Aortic smooth muscle cell (primary cell): ENCODE measurements at places on chromosomes 2 and 18. TPM values are rescaled to one million over a fixed set of nuclear protein-coding genes. Genes with fewer than 3 reads are reported as not detected.

Gene ASIC4
- 0.12 TPM in 1 of 2 replicates, not detected in the other for total RNA-seq

Gene PPIL3
- total RNA-seq: 50.3 and 57.8 TPM in 2 replicates

Gene RNU2-63P
- total RNA-seq: 33.8 TPM in 1 of 2 replicates, not detected in the other

Gene SOCS6
- total RNA-seq: 31.5 and 40.7 TPM in 2 replicates

Gene MOGAT1
- not detected in 2 replicates for total RNA-seq

Gene REG3G
- not detected in 2 replicates for total RNA-seq

Gene SRD5A2
- not detected in 2 replicates for total RNA-seq

Gene CCDC88A
- 34.3 and 36.7 TPM in 2 replicates for total RNA-seq

Gene HOXD4
- total RNA-seq: 0.06 TPM in 1 of 2 replicates, not detected in the other
